SJSA1 (cell line): ENCODE measurements at places on chromosomes 4 and X. TPM values are rescaled to one million over a fixed set of nuclear protein-coding genes. Genes with fewer than 3 reads are reported as not detected.

FAM9C gene
- total RNA-seq: not detected in 2 replicates

ELF4 gene
- total RNA-seq: 20.4 and 26.7 TPM in 2 replicates

NOX1 gene
- not detected in 2 replicates for total RNA-seq

ANXA10 gene
- total RNA-seq: 1.7 and 3.6 TPM in 2 replicates

SFRP2 gene
- total RNA-seq: not detected in 2 replicates

SLC2A9 gene
- not detected in 2 replicates for total RNA-seq

STATH gene
- total RNA-seq: not detected in 2 replicates

GRCh38 chrX:96436105-96436504 is 248.5 kb upstream of the DIAPH2 start:
- no peak for DNase-seq
- peaks cover 15% of the 10 kb centered on the region for H3K4me1 ChIP-seq
- no peaks in the 10 kb centered on the region for H3K36me3 ChIP-seq
- H3K27ac ChIP-seq: peak overlapping the region; percentile 67
- no peaks in the 10 kb centered on the region for H3K27me3 ChIP-seq

DNA sequence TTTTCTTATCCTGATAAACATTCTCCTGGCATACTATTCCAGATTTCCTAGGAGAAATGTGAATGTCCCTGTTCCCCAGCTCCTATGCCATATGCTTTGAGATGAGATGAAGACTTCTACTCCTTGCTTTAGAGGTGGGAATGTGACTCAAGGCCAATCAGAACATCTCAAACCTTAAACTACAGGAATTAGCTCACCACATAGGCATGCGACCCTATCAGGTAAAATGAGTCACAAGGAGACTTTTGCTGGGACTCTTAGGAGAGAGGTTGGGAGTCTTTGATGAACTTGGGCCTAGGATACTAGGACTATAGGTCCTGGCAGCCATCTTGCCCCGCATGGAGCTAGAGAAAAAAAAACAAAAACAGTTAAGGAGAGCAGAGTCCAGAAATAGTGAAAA is 5.8 kb upstream of the USO1 start:
- no peaks in the 10 kb centered on the region for H3K27me3 ChIP-seq
- H3K4me1 ChIP-seq: peaks cover 11% of the 10 kb centered on the region
- H3K27ac ChIP-seq: no peak overlapping the region
- DNase-seq: no peak
- H3K36me3 ChIP-seq: no peaks in the 10 kb centered on the region

- DNase-seq: peak; percentile 33
- no peak overlapping the region for H3K4me3 ChIP-seq
- H3K27me3 ChIP-seq: no peaks in the 10 kb centered on the region
- H3K4me1 ChIP-seq: peaks cover 9% of the 10 kb centered on the region
Measured at GRCh38 chr4:79913581-79913980, 159.4 kb downstream of the ANTXR2 start.

DNA sequence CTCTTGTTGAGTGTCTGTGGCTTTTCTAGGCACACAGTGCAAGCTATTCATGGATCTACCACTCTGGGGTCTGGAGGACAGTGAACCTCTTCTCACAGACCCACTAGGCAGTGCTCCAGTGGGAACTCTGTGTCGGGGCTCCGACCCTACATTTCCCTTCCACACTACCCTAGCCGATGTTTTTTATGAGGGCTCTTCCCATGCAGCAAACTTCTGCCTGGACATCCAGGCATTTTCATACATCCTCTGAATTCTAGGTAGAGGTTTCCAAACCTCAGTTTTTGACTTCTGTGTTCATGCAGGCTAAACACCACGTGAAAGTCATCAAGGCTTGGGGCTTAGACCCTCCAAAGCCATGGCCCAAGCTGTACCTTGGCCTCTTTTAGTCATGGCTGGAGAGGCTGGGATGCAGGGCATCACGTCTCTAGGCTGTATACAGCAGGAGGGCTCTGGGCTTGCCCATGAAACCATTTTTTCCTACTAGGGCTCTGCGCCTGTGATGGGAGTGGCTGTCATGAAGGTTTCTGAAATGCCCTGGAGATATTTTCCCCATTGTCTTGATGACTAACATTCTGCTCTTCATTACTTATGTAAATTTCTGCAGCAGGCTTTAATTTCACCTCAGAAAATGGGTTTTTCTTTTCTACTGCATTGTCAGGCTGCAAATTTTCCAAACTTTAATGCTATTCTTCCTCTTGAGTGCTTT is 249.8 kb upstream of the CPEB2 start:
- no peak for DNase-seq
- H3K4me3 ChIP-seq: no peak overlapping the region
- H3K27me3 ChIP-seq: no peaks in the 10 kb centered on the region
- H3K36me3 ChIP-seq: no peaks in the 10 kb centered on the region

- H3K4me1 ChIP-seq: no peaks in the 10 kb centered on the region
- H3K27me3 ChIP-seq: no peaks in the 10 kb centered on the region
- no peaks in the 10 kb centered on the region for H3K36me3 ChIP-seq
- no peak overlapping the region for H3K27ac ChIP-seq
- DNase-seq: no peak
- no peak overlapping the region for H3K4me3 ChIP-seq
Measured at GRCh38 chr4:87555773-87556619, 26.8 kb upstream of the SPARCL1 start.

GRCh38 chr4:18641334-18641733 is 619.8 kb upstream of the LCORL start:
- no peak overlapping the region for H3K4me3 ChIP-seq
- H3K36me3 ChIP-seq: no peaks in the 10 kb centered on the region
- H3K4me1 ChIP-seq: no peaks in the 10 kb centered on the region
- H3K27me3 ChIP-seq: no peaks in the 10 kb centered on the region
- no peak overlapping the region for H3K27ac ChIP-seq
- DNase-seq: no peak

DNA sequence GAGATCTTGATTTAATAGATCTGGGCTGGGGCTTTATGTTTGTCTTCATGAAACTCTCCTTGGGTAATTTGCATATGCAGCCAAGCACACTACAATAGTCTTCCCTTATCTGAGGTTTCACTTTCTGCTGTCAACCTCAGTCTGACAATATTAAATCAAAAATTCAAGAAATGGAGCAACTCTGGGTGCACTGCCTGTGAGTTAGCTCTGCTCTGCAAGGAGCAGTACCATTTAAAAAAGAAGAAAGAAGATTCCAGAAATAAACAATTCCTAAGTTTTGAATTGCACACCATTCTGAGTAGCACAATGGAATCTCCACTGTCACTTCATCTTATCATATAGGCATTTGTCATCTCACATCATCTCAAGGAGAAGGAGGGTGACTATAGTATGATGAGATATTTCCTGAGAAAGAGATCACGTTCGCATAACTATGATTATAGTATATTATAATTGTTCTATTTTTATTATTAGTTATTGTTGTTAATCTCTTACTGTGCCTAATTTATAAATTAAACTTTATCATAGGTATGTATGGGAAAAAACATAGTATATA is 9.4 kb downstream of the FNIP2 start:
- no peak for DNase-seq
- no peaks in the 10 kb centered on the region for H3K27me3 ChIP-seq
- H3K27ac ChIP-seq: no peak overlapping the region
- no peaks in the 10 kb centered on the region for H3K36me3 ChIP-seq

GRCh38 chr4:172393220-172393619 is 580.0 kb downstream of the GALNTL6 start:
- no peaks in the 10 kb centered on the region for H3K36me3 ChIP-seq
- H3K4me3 ChIP-seq: no peak overlapping the region
- DNase-seq: no peak
- no peaks in the 10 kb centered on the region for H3K27me3 ChIP-seq
- H3K27ac ChIP-seq: no peak overlapping the region

GRCh38 chr4:163875327-163875726 is 380.8 kb downstream of the TMA16 start:
- no peak for DNase-seq
- no peaks in the 10 kb centered on the region for H3K4me1 ChIP-seq
- H3K36me3 ChIP-seq: no peaks in the 10 kb centered on the region
- no peak overlapping the region for H3K4me3 ChIP-seq

GRCh38 chrX:24520472-24520871 is 55.4 kb downstream of the PDK3 start:
- DNase-seq: no peak
- H3K4me1 ChIP-seq: no peaks in the 10 kb centered on the region
- H3K27ac ChIP-seq: no peak overlapping the region
- H3K27me3 ChIP-seq: no peaks in the 10 kb centered on the region
- no peak overlapping the region for H3K4me3 ChIP-seq

GRCh38 chr4:126558596-126558995 is 1074.2 kb upstream of the INTU start:
- H3K27me3 ChIP-seq: no peaks in the 10 kb centered on the region
- no peaks in the 10 kb centered on the region for H3K36me3 ChIP-seq
- H3K4me3 ChIP-seq: no peak overlapping the region

- DNase-seq: no peak
- no peak overlapping the region for H3K4me3 ChIP-seq
- H3K4me1 ChIP-seq: peaks cover 33% of the 10 kb centered on the region
- H3K36me3 ChIP-seq: no peaks in the 10 kb centered on the region
- no peaks in the 10 kb centered on the region for H3K27me3 ChIP-seq
Measured at GRCh38 chrX:40272776-40273175, 175.0 kb upstream of the BCOR start.

DNA sequence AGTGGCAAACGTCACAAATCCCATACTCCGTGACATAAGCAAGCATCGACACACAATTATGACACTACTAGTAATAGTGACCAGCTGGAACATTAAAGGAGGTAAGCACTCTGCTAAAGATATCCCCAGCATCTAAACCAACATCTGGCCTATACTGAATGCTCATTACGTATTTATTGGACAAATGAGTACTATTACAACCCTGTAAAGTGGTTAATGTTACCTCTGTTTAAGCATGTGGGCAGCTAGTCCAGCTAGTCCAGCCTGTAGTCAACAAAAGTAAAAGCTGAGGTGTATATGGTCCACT is 419 bp upstream of the RPGR start:
- no peak for DNase-seq
- no peaks in the 10 kb centered on the region for H3K27me3 ChIP-seq
- no peak overlapping the region for H3K27ac ChIP-seq
- peak overlapping the region; percentile 95 for H3K4me3 ChIP-seq
- H3K36me3 ChIP-seq: peaks cover 3% of the 10 kb centered on the region
- H3K4me1 ChIP-seq: peaks cover 4% of the 10 kb centered on the region

DNA sequence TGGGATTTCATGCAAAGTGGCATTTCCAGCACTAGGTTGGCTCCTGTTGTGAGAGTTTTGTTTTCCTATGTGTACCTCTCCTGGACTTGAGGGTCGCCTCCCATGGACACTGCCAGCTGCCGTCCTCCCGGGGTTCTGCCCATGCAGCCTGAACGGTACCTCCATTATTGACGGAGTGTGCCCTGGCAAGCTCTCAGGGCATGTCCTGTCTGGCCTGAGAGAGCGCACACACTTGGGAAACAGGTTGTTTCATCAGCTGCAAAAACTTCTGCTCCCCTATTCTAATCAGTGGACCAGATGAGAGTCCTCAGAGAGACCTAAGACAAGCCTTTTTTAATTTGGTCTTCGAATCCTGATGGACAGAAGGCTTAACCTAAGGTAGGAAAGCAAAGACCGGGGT is 56.6 kb upstream of the HOPX start:
- H3K36me3 ChIP-seq: no peaks in the 10 kb centered on the region
- no peak overlapping the region for H3K27ac ChIP-seq
- no peak for DNase-seq
- H3K27me3 ChIP-seq: no peaks in the 10 kb centered on the region
- peaks cover 7% of the 10 kb centered on the region for H3K4me1 ChIP-seq

DNA sequence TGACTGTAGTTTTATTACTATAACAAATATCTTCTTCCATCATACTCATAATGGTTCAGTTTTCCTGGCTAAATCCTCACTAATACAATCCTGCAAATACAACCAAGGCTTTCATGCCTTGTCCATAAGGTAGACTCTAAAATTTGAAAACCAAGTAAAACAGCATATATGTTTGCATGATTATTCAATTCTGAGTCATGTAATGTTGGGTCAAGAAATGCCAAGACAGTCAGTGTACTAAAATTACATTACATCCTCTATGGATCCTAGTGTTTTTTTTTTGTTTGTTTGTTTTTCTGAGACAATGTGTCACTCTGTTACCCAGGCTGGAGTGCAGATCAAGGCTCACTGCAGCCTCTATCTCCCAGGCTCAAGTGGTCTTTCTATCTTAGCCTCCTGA is 38.6 kb upstream of the TEX13D start:
- no peak overlapping the region for H3K27ac ChIP-seq
- no peaks in the 10 kb centered on the region for H3K4me1 ChIP-seq
- H3K27me3 ChIP-seq: no peaks in the 10 kb centered on the region
- no peaks in the 10 kb centered on the region for H3K36me3 ChIP-seq
- no peak overlapping the region for H3K4me3 ChIP-seq

- H3K27ac ChIP-seq: no peak overlapping the region
- no peaks in the 10 kb centered on the region for H3K36me3 ChIP-seq
- no peak for DNase-seq
- no peaks in the 10 kb centered on the region for H3K27me3 ChIP-seq
Measured at GRCh38 chr4:32129967-32130366, 1409.8 kb downstream of the PCDH7 start.

DNA sequence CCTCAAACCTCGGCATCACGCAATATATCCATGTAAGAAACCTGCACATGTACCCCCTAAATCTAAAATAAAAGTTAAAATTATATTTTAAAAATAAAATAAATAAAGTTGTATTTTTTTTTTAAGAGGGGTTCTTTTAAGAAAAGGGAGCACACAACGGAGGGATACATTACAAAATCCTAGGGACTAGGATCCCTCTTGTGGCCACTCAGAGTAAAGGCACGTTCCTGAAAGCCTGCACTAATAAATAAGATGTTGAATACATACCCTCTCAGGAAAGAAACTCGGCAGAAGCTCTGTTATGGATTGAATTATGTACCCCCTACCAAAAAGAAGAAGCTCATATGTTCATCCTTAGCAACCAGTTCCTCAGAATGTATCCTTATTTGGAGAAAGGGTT is 50.9 kb upstream of the PRDX4 start:
- H3K4me3 ChIP-seq: no peak overlapping the region
- no peaks in the 10 kb centered on the region for H3K4me1 ChIP-seq
- no peaks in the 10 kb centered on the region for H3K36me3 ChIP-seq
- no peak for DNase-seq
- H3K27ac ChIP-seq: no peak overlapping the region
- H3K27me3 ChIP-seq: no peaks in the 10 kb centered on the region

DNA sequence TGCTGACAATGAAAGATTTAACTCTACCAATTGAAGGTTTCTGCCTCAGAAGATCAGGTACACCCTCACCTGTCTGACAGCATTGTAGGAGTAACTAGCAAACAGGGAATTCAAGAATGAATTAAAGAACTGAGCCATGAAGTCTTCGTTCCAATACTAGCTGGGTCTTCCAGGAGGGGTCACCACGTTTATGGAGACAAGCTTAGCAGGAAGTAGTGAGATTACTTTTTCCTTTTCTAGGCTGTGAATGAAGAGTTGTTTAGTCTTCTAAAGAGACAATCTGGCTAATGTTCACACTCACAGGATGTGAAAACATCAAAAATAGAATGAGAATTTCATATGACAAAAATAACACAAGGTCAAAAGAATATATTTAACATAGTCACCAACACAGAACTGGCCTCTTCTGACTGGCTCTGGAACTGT is 54.9 kb downstream of the REELD1 start:
- no peaks in the 10 kb centered on the region for H3K27me3 ChIP-seq
- no peak overlapping the region for H3K4me3 ChIP-seq
- H3K4me1 ChIP-seq: no peaks in the 10 kb centered on the region
- no peaks in the 10 kb centered on the region for H3K36me3 ChIP-seq
- DNase-seq: no peak
- H3K27ac ChIP-seq: no peak overlapping the region
